HFFc6 (cell line): ENCODE measurements at places on chromosomes 5 and 9.
A peak's percentile ranks its signal among the peaks of the same experiment; 100 is the strongest.

DNA sequence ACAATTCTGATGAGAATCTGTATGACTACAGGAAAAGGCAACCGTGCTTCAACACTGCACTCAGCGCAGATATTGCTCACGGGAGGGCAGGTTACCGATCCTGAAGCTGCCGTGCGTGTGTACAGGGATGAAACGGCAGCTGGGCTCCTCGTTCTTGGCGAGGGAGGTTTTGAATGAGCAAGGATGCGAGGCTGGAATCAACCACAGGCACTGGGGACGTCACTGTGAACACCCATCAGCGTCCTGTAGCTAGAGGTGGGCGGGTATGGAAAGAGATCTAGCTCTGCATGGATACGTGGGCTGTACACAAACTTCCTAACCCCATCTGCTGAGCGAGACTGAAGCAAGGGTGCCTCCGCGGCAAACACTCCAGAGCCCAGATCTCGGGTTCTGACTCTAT, 84.3 kb upstream of the COL5A1 start:
- no peak for DNase-seq

DNA sequence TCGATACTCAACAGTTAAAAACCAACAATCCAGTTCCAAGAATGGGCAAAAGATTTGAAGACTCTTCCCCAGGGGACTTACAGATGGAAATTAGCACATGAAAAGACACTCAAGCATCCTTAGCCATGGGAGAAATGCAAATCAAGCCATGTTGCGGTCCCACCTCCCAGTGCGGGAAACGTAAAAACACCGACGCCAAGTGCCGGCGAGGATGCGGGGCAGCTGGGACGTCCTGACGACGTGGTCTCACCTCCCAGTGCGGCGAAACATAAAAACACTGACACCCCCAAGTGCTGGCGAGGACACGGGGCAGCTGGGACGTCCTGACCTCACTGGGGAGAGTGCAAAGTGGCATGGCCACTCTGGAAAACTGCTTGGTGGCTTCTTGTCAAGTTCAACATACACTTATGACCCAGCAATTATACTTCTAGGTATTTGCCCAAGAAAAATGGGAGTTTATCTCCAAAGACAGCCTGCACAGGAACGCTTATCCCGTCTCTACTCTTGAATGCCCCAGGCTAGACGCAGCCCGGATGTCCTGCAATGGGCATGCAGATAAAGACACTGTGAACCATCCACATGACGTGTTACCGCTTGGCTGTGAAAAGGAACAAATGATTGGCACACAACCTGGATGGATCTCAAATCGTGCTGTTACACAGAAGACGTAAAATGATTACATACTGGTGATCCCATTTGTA, 60.1 kb upstream of the UBAC1 start:
- no peak for DNase-seq

DNA sequence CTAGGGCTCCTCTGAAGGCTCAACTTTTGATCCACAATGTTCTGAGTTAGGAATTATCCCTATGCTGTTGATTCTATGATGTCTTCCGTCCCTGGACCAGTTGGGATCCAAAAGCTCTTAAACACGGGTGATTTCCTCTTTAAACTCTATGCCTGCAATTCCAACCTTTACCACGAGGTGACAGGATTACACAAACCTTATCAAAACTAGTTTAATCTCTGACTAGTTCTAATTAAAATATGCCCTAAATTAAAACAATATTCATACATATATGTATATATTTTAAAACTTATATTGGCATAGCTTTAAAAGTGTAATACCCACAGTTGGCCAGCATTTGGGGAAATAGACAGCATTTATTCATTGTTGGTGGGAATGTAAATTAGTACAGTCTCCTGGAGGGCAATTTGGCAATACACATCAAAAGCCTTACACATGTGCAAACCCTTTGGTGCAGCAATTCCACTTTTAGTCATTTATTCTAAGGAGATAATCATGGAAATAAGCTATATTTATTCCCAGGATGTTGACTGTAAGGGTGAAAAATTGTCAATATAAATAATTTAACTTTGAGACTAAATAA, 51.6 kb upstream of the PHYKPL start:
- DNase-seq: no peak

DNA sequence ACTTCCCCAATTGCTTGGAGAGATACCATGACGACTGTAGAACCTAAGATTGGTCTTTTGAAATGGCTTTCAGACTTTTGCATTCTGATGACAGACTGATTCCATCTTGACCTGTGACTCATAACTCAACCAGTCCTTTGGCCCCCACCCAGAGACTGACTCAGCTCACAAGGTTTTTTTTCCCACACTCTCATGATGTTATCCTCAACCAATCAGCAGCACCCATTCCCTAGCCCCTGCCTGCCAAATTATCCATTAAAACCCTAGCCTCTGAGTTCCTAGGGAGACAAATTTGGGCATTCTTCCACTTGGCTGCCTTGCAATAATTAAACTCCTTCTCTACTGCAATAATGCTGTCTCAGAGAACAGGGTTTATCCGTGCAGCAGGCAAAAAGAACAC, 1263.3 kb upstream of the CDH9 start:
- no peak for DNase-seq

DNA sequence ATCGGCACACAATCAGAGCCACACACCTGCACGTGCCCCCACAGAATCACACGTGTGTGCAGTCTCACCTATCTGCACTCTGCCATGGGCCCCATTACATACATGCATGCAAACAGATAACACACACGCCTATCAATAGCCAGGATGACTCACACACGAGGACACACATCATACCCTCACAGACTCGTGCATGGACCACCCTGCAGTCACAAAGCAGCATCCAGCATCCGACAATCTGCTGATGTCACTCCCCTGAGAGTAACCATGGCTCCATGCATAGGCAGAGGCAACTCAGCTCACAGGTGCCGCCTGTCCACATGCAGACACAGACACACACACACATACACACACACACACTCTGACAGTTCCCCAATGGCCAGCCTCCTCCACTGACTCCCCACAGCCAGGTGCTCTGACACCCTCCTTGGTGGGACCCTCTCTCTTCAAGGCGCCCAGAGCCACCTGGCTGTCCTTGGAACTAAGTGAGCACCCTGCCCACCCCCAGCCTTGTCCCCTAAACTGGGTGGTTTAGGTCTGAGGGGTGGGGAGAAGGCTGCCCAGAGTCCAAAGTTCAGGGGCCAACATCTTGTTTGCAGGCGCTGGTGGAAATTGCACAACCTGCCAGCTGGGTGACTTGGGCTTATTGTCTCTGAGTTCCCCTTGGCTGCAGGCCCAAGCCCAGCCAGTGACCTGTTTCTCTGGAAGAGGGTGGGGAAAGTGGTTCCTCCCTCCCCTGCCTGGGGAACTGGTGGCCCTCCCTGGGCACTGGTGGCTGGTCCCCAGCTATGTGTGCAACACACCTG, 34.6 kb upstream of the NEK6 start:
- DNase-seq: no peak

GRCh38 chr9:76290555-76290954, 103.7 kb downstream of the RFK start:
- no peak for DNase-seq

- DNase-seq: no peak
Measured at GRCh38 chr5:50441493-50441955, 436 bp upstream of the EMB start.

DNA sequence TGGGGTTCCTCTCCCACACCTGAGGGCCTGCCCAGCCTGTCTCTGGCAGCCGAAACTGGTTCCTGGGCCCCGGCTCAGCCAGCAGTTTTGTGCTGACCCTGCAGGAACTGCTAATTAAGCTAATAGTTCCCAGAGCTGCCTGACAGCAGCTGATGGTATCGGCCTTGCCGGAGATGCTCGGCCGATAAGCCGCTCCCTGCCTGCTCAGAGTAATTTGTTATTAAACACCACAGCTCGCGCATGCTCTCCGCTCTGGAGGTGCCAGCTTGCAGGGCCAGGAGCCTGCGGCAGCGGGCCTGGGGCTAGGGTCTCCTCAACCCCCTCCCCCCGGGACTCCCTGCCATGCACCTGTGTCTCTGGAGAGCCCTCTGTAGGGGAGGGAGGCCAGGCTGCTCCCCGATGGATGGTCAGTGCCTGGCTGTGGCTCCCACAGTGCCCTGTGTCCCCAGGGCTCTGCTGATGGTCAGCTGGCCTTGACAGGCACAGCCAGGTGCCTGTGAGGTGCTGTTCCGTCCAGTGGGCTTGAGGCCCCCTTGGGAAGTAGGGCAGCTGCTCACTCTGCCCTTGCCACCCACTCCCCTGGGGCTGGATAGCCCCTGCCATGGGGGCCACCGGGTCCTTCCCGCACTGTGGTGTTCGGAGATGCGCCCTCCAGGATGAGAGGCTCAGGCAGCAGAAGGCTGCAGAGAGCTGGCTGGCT, 41.7 kb downstream of the RXRA start:
- no peak for DNase-seq

- no peak for DNase-seq
Measured at GRCh38 chr5:14444161-14444560, 137.4 kb upstream of the OTULINL start.

GRCh38 chr5:136011414-136012001, 17.3 kb upstream of the TGFBI start:
- DNase-seq: peak; percentile 81

- DNase-seq: no peak
Measured at GRCh38 chr9:8980496-8981013, 1181.0 kb upstream of the DMAC1 start.

- peak; percentile 74 for DNase-seq
Measured at GRCh38 chr5:54159153-54159892, 151.1 kb downstream of the ARL15 start.

DNA sequence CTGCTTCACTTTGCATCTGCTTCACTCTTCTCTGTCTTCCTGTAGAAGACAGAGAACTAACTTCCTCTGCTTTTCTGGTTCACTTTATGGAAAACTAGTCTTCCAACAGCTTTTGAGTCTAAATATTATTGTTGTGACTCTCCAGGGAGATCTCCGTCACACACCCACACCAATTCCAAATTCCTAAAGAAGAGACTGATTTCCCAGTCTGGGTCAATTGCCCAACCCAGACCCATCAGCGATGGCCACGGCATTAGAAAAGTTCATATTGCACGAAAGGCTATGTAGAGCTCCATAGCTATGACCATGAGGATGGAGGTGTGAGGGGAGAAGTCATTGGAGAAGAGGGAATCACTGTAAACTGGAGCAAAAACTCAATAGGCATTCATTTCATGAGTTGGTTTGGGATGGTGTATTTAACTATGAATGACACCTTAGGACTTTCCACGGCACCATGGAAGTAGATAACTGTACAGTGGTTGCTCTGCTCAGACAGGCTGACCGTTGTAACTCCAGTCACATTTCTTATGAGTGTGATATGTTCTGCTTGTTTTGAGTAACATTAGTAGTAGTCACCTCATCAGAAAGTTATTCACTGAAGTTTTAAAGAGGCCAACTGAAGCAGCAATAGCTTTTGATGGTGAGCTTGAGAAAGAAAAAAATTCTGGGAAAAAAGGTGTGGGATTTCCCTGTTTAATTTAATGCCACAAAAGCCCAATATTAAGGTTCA, 78.1 kb upstream of the MAMDC2 start:
- peak; percentile 37 for DNase-seq

GRCh38 chr9:87894998-87895625, 12.4 kb downstream of the SPATA31E1 start:
- no peak for DNase-seq

DNA sequence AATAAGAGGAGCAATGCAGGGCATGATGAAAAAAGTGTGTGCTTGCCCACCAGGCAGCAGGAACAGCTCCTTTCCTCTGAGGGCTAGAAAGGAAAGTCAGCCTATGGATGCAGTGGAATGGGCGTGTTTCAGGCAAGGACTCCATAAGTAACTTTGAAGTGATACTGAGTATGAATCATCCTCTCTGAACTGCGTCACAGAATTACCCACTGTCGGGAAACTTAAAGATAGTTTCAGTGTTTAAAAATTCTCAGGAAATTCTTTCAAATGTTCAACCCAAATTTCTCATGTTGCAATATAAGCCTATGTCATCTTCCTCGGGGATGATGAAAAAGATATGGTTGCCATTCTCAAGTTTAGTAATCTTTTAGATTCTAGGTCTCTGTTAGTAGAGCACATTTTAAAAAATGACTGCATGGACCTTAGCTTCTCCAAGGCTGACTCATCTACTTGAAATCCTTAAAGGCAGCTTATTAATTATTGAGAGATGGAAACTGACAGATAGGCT, 27.7 kb downstream of the PTCD2 start:
- peak; percentile 90 for DNase-seq

- DNase-seq: no peak
Measured at GRCh38 chr5:124195411-124195810, 551.0 kb downstream of the ZNF608 start.

DNA sequence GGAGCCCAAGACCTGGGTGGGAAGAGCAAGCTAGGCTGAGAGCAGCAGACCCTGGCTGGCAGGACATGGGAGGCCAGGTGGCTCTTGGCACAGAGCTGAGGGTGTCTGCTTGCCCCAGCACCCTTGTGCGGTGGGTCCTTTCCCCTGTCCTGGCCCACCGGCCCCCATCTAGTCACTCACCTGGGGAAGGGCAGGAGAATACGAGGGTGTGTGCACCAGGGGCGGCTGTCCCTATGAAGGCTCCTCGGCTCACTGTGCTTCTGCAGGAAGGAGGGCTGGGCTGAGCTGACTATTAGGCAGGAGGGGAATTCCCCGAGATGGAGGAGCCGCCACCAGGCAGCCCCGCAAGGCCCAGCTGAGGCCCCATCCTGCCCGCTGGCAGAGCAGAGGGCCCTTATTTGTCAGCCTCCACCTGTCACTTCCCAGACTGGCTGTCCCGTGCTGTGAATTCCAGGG, 6.1 kb upstream of the TNIP1 start:
- DNase-seq: no peak

- DNase-seq: no peak
Measured at GRCh38 chr9:93054758-93055704, 3.5 kb upstream of the SUSD3 start.

- no peak for DNase-seq
Measured at GRCh38 chr5:87944553-87945285, 323.9 kb downstream of the TMEM161B start.

GRCh38 chr5:61280761-61281427, 51.2 kb upstream of the ZSWIM6 start:
- DNase-seq: no peak

GRCh38 chr9:8456344-8456743, 656.8 kb upstream of the DMAC1 start:
- DNase-seq: no peak

- DNase-seq: no peak
Measured at GRCh38 chr5:154146409-154146808, 44.1 kb upstream of the GALNT10 start.

GRCh38 chr9:137403269-137403668, 19.7 kb downstream of the EXD3 start:
- no peak for DNase-seq

GRCh38 chr9:96626912-96627311, 7.3 kb upstream of the CDC14B start:
- no peak for DNase-seq

- DNase-seq: peak; percentile 79
Measured at GRCh38 chr5:52787600-52788504, at the start of the genes ITGA1 and PELO. Gene ITGA1 (plus strand): TSS chr5:52787916. CDS start chr5:52788354, 438 bp downstream. Gene PELO (plus strand): TSS chr5:52787916. CDS start chr5:52800395, 12,479 bp downstream.

DNA sequence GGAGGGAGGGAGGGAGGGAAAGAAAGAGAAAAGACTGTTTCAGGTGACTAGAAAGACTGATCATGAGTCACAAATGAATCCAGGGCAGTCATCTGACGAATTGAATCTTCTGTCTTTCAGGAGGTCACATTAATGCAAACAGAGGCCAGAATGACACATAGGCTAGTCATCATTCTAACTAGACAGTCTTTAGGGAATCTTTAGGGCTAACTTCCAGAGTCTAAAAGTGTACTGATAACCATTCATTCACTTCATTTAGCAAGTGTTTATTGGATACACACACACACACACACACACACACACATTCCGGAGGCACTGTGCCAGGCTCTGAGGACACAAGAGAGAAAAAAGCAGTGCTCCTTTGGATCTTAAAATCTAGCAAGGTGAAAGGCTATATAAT, 156.7 kb downstream of the EBF1 start:
- peak; percentile 58 for DNase-seq

GRCh38 chr5:161530700-161531099, 15.8 kb downstream of the GABRB2 start:
- no peak for DNase-seq
